ENCODE measurements at places on chromosomes 7 and 10.
A peak's percentile ranks its signal among the peaks of the same experiment; 100 is the strongest.

DNA sequence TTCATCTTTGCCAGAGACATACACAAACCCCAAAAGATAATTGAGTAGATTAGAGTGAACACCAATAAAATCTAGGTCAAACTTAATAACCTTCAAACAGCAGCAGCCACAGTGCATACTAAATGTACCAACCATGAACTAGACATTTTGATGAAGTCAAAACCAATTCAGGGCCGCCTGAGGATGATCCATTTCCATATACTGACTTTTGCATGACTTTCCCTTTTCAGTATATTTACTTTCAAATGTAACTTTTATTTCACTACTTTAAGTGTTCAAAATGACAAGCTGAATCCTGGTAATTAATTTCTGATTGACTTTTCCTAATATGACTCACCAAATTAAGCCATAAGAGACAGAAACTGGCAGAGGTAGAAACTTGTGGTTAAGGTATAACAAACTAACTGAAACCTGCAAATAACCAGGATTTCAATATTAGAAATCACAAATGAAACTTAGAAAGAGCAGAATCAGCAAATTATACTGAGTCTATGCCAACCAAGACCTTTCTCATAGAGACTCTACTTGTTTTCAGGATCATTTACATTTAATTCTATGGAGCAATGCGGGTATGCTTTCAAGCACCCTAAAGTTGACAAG lies 171.9 kb upstream of the LRRN3 start:
- no peak for DNase-seq

GRCh38 chr7:73560109-73560835 lies 2.8 kb upstream of the BCL7B start:
- DNase-seq: no peak

- DNase-seq: no peak
These were observed 438.1 kb upstream of the NRP1 start for GRCh38 chr10:33772370-33773252.

DNA sequence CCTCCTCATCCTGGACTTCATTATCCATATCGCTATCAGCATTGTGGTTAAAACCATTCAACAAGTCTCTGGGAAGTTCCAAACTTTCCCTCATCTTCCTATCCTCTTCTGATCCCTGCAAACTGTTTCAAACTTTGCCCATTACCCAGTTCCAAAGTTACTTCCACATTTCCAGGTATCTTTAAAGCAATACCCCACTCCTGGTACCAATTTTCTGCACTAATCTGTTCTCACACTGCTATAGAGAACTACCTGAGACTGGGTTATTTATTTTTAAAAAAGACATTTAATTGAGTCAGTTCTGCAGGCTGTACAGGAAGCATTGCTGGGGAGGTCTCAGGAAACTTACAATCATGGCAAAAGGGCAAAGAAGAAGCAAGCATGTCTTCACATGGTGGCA lies 147.3 kb downstream of the ARL4A start:
- DNase-seq: no peak

GRCh38 chr10:1737222-1738061 lies at the start of gene ADARB2:
TSS of gene ADARB2 (minus strand) at chr10:1737525.
- DNase-seq: no peak

DNA sequence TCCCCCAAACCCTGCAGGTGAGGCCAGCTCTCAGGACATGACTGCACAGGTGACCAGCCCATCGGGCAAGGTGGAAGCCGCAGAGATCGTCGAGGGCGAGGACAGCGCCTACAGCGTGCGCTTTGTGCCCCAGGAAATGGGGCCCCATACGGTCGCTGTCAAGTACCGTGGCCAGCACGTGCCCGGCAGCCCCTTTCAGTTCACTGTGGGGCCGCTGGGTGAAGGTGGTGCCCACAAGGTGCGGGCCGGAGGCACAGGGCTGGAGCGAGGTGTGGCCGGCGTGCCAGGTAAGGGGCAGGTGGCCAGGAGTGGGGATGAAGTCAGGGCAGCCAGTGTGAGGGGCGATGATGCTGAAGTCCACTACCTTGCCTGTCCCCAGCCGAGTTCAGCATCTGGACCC lies 8.3 kb upstream of the ATP6V1F start:
- DNase-seq: no peak

- DNase-seq: no peak
These were observed 33.2 kb upstream of the SMNDC1 start for GRCh38 chr10:110337906-110338305.

DNA sequence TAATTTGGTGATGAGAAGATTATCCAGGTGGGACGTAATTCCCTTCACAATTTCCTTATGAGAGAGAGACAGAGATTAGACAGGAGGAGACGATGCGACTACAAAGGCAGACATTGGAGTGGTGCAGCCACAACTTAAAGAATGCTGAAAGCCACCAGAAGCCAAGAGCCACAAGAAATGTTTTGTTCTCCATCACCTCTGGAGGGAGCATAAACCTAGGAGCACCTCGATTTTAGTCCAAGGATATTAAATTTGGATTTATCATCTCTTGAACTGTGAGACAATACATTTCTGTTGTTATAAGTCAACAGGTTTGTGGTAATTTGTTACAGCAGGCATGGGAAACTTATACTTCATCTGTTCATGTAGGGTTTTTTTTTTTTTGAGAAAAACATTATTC lies 418.9 kb downstream of the DGKB start:
- no peak for DNase-seq

DNA sequence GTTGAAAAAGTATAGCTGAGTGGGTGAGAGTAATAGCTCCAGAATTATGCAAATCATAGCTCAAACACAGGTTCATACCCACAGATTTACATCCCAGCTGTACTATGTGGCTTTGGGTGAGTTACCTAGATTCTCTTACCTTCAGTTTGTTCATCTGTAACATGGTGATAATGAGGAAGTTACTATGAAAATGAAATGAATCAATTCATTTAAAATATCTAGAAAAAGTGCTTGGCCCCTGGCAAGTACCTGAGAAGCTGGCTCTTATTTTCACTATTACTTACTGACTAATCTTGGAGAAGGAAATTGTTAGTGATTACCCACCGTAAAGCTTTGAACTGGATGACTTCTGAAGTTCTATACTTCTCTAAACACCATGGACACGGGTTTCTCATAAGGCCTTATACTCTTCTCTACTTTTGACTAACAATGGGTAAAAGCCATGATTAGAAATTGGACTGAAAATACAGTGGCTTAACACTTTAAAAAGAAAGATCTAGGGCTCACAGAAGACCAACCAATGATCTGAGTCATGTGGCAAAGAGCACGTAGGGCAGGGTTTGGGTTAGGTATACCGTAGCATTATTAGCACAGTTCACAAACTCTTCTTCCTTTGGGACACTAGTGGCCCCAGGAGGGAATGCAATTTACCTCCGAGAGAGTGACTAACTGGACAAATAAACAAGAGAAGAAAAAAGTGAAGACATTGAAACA lies 149.2 kb downstream of the PLPP4 start:
- no peak for DNase-seq

GRCh38 chr10:131492211-131492857 lies 180.8 kb upstream of the TCERG1L start:
- no peak for DNase-seq

DNA sequence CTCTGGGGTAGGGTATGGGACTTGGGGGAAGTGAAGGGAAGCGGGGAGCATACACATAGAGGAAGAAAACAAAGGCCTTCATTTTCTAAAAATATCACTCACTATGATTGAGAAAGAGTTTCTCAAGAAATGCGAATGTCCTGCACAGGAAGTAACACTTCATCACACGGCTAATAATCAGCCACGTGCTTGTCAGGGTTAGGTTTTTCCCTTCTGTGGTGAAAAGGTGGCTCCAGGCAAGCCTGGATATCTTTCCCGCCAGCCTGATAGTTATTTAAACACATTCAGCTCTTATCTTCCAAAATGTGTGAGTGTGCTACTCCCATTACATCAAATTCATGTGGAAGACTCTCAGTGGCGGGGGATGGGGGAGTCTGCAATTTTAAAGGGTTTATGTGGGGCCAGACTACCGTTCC lies 166.4 kb upstream of the ADO start:
- peak; percentile 47 for DNase-seq

GRCh38 chr10:119496273-119496672 lies 46.2 kb downstream of the RGS10 start:
- no peak for DNase-seq

All from CD4-positive, alpha-beta T cell treated with Interleukin-17A for 1 hour (primary cell).